ENCODE measurements at places on chromosomes 5 and 9.

DNA sequence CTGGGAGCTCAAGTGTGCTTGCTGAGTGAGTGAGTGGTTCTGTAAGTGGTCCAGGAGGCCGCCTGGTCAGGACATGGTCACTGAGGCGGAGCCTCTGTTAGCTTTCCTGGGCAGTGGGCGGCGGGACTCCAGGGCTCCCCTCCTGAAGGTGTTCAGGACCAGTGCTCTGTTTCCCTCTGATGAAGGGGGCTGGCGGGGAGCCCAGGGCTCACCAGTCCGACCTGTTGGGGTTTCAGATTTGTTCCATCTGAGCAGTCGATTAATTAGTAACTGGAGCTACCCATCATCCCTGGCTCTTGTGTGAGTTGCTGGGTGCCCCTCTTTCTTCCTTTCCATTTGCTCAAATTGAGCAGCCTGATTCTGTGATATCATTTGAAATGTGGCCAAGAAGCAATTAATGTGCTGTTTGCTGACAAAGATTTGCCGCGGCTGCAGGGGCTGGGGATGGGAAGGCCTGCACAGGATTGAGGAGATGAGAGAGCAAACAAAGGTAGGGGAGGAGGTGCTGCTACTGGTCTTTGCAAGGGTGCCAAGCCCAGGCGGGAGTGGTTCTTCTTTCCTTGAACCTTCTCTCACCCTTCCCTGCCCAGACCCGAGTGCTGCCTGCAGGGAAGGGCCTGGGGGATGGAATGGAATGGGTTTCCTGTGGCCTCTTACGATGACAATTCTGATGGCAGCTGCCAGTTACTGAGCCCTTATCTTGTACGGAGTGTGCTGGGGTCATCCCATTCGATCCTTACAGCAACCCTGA, 92.8 kb upstream of the PITX1 start:
- DNase-seq: peak; percentile 30

DNA sequence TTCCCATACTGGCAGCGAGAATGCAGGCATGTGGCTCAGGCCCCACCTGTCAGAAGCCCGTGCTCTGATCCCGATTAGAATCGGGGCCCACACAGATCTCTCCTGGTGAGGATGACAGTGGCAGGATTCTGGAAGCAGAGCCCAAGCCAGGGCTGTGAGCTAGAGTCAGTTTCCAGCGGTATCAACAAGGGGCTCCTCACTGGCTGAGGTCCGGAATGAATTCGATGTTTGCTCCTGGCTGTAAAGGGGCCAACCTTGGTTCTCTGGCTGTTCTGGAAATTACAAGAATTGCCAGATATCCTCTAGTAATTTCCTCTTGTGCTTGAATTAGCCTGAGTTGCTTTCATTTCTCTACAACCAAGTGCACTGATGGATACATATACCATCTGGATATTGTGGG, 129.1 kb upstream of the SPRY4 start:
- peak; percentile 55 for DNase-seq

DNA sequence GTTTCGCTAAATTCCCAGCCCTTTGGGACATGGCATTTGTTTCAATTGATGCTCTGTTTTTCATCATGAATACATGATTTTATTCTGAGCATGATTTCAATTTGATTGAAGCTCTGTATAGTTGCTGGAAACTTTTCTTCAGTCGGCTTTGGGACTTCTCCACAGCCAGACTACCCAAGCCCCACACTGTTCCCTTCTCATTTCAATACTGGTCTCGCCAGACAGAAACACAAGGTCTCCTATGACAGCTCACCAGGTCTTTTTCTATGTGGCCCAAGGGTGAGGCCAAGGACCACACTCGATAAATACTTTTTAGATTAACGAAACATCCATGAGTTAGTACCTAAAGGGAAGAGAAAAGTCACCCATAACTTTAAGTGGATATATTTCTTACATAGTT, 132.2 kb downstream of the ARL15 start:
- no peak for DNase-seq

- DNase-seq: no peak
These were observed 757 bp downstream of the FXN start for GRCh38 chr9:69036309-69036708.

DNA sequence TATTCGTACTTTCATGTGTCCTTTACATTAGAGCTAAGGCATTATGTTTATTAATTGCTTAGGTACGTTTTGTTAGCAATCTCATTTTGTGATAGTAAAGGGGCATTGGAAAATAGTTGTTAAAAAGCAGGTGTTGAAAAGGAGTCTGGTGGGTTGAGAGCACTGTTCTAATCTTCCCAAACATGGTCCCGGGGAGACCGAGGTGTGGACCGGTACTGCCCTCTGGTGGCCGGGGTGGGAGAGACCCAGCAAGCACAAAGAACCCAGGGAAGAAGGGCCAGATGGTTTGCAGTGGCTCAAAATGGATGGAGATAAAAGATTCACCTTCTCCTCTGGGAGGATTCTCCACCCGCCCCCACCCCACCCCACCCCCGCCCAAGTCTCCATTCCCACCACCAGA, 26.1 kb downstream of the IDNK start:
- peak; percentile 30 for DNase-seq

GRCh38 chr9:33068991-33069390, 7.5 kb downstream of the SMU1 start:
- no peak for DNase-seq

DNA sequence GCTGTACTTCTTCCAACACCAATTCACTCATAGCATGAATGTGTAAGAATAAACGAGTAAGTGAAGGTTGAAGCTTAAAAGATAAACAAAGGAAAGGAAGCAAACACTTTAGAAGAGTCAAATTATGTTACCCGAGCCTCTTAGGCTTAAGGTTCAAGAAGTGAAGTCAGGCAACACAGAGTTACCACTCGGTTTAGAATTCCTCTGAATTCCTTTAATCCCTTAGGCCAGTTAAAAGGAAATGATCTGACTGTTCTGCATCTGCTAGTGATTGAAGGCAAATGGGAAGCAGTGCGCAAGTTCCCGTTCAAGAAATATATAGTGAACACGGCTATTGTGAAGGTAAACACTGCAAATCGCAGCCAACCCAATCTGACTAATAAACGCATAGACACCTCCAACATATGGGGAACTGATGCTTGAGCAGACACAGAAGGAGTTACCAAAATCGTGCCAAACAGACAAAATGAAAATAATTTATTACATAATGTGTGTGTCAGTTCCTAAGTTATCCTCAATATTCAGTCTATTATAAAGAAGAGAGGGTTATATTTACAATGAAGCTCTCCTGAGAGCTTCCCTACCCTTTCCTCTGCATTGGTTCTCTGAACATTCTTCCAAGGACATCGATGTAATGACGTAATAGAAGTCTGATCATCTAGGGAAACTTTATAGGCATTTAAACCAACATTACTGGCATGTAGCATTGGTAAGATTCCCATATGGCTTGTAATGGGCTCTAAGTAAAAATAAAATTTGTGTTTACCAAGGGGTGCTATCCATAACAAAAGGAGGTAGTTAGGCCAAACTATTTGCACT, 837.1 kb upstream of the ZNF608 start:
- peak; percentile 75 for DNase-seq

GRCh38 chr5:86909418-86910295, 291.9 kb downstream of the COX7C start:
- peak; percentile 24 for DNase-seq

GRCh38 chr5:131302506-131302905, 38.7 kb downstream of the CDC42SE2 start:
- no peak for DNase-seq

GRCh38 chr9:14372437-14373335, 58.7 kb upstream of the NFIB start:
- no peak for DNase-seq

DNA sequence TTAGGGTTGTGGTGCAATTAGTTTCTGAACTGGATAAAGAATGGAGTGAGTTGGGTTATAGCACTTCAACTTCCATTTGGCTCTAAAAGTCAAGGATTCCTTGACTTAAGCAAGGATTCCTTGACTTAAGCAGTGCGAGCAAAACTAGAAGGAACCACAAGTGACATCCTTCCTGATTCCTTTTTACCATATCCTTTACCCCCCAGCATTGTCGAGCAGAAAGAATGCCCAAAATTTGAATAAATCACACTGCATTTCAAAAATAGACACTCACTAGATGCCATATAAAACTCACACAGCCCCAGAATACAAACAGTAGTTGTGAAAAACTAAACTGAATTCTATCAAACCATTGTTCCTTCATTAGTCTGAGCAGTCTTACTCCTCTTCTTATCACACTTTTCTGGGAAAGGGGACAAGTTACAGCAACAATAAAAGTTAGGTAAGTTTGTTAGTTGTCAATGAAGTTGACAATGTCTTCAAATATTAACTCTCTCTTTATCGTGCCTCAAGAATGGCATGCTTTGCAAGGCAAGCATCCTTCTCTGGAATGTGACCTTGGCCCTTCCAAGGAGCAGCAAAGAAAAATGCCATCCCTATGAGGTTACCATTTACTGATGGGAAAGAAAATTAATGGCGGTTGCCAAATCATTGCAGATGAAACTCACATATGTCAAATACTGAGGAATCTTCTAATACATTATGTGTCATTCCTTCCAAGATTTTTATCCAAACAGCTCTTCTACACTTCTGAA, 273.3 kb upstream of the ANKRD55 start:
- no peak for DNase-seq

DNA sequence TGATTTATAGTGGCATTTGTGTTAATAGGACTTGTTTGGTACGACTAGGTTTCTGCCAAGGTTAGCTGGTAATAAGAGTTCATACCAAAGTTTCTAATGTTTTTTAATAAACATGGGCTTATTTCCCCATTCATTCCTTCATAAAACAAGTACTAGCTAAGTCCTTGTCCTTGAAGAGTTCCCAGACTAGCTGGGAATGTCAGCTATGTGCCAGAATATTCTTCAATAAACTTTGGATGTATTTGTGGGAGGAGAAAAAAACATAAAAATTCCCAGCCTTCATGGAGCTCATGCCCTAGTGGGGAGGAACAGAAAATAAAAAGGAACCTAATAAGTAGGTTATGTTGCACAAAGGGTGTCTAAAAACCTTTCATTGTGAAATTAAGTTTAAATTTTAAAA, 176.9 kb downstream of the DENND1A start:
- no peak for DNase-seq

DNA sequence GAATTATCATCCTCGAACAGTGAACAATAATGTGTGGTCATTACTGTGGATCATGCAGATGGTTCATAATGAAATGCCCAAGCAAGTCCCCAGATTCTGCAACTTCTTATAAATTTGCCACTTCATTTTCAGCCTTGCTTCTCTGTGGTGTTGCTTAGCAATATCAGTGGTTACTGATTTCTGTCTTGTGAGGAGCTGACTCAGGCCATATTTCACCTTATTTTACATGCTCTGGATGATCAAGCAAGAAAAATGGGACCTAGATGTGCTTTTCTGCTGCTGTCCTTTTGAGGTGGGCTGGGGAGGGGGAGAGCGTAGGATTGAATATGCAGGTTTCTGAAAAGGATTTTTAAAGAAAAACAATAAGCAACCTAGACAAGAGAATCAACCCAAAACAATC, 188.3 kb downstream of the SLC24A2 start:
- DNase-seq: no peak

DNA sequence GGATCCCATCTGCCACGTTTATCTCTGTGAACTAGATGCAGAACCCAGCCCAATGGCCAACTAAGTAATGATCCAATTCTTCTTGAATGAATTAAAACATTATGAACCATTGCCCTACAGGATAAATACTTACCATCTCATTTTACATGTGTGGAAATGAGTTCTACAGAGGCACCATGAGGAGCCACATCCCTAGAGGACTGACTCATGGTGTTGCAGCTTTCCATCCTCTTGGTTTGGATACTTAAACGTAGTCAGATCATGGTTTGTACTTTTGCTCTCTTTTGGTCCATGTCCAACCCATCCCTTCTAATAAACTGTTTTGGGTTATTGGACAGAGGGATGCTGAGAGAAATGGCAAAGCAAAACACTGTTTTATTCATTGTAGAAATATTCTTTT, 484.8 kb downstream of the EBF1 start:
- no peak for DNase-seq

Measured in NCI-H1694 treated with DMSO at 0.1 percent for 48 hours (cell line).